Suprapubic skin (tissue), 4 donors: ENCODE measurements at places on chromosomes 16 and 17.

DNA sequence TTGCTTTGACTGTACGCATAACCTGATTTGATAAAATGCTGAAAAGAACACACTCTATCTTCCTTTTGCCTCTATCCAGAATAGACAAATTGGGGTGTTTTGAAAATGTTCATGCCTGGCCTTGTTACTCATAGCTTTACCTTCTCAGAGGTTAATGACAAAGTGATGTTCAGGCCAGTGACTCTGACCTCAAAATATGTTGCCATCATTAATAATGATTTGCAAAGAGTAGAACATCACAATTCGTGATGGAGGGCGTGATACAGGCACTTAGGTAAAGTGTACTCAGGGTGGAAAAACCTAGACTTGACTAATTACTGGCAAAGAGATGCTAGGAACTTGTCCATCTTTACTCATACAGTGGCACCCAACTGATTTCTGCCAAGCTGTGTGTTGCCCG is 656.6 kb upstream of the SOX9 start:
- H3K27ac ChIP-seq, result no peak overlapping the region
- H3K4me3 ChIP-seq, result no peak overlapping the region
- no peak for DNase-seq
- H3K4me1 ChIP-seq, result no peaks in the 10 kb centered on the region

GRCh38 chr16:34801875-34802274 is 1342.5 kb downstream of the TP53TG3F start:
- no peak overlapping the region for H3K4me3 ChIP-seq
- H3K4me1 ChIP-seq, result no peaks in the 10 kb centered on the region
- no peaks in the 10 kb centered on the region for H3K27me3 ChIP-seq
- peak; percentile 36 for DNase-seq

DNA sequence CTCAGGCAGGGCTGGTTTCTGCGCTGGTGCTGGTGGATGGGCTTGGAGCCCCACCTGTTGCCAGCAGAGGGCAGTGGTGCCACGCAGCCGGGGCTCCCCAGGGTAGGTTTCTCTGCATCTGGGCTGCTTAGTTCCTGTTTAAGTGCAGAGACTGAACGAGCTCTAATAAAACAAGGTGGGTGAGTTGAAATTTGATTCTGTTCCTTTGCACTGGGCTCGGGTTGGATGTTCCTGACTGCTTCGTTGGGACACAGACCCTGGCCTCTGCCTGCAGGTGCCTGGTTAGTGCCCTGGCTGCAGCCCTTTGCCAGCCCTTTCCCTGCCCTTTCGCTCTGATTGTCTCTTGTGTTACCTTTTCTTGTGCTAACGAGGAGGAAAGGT is 30.0 kb downstream of the TBCD start:
- H3K4me3 ChIP-seq, result no peak overlapping the region
- H3K4me1 ChIP-seq, result peaks cover 17% of the 10 kb centered on the region
- peaks cover 24% of the 10 kb centered on the region for H3K36me3 ChIP-seq
- peak; percentile 90 for DNase-seq

DNA sequence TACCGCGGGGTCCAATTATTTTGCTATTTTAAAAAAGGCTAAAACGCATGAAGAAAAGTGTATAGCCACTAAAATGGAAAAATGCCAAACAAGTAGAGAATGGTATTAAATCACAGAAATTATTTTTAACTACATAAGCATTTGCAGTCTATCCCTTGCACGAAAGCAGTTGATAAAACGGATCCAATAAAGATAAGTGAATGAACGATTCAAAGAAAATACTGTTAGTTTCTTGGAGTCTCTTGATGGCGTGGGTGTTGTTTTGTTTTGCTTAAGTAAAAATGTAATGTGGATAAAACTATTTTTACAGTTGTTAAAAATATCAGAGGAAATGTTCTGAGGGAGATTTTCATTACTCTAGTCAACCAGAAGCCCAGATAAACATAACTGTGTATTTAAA is 9.3 kb downstream of the HS3ST3A1 start:
- no peak overlapping the region for H3K4me3 ChIP-seq
- H3K36me3 ChIP-seq, result no peaks in the 10 kb centered on the region
- DNase-seq, result no peak
- no peaks in the 10 kb centered on the region for H3K27me3 ChIP-seq

GRCh38 chr17:1006054-1006453 is 9.1 kb downstream of the TIMM22 start:
- H3K36me3 ChIP-seq, result peaks cover 75% of the 10 kb centered on the region
- no peak for DNase-seq
- no peaks in the 10 kb centered on the region for H3K27me3 ChIP-seq
- H3K27ac ChIP-seq, result peak overlapping the region; percentile 58
- H3K4me1 ChIP-seq, result peaks cover 77% of the 10 kb centered on the region

DNA sequence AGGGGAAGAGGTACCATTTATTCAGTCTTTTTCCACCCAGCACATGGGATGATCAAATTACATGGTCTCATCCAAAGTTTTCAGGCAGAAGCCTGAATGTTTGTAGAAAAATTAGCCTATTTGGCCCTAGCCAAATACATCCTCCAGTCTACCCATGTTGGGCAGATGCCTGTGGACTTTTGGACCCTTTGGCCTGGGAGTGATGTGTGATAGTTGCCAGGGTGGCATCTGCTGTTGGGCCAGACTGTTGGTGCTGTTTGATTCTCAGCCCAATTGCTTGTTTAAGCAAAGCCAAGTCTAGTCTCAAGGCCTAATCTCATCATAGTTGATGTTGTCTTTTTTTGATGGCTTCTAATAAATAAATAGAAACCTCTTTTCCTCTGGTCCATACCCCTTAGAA is 419.0 kb downstream of the CDH13 start:
- H3K4me1 ChIP-seq, result peaks cover 4% of the 10 kb centered on the region
- no peaks in the 10 kb centered on the region for H3K27me3 ChIP-seq
- DNase-seq, result no peak
- H3K4me3 ChIP-seq, result no peak overlapping the region

- no peaks in the 10 kb centered on the region for H3K27me3 ChIP-seq
- H3K27ac ChIP-seq, result no peak overlapping the region
- no peak for DNase-seq
Observed at GRCh38 chr17:44601973-44602372, 44.7 kb downstream of the FZD2 start.

GRCh38 chr16:2035431-2036199 is 8.9 kb downstream of the NHERF2 start:
- H3K27me3 ChIP-seq, result no peaks in the 10 kb centered on the region
- peaks cover 9% of the 10 kb centered on the region for H3K36me3 ChIP-seq
- DNase-seq, result no peak
- peak overlapping the region; percentile 75 for H3K27ac ChIP-seq
- peak overlapping the region; percentile 35 for H3K4me3 ChIP-seq

GRCh38 chr16:4052096-4052495 is 64.1 kb downstream of the ADCY9 start:
- peaks cover 41% of the 10 kb centered on the region for H3K4me1 ChIP-seq
- H3K27ac ChIP-seq, result peak overlapping the region; percentile 92
- no peak for DNase-seq
- no peak overlapping the region for H3K4me3 ChIP-seq
- no peaks in the 10 kb centered on the region for H3K27me3 ChIP-seq
- no peaks in the 10 kb centered on the region for H3K36me3 ChIP-seq

GRCh38 chr16:17416461-17417311 is 54.1 kb downstream of the XYLT1 start:
- no peaks in the 10 kb centered on the region for H3K36me3 ChIP-seq
- no peaks in the 10 kb centered on the region for H3K27me3 ChIP-seq
- no peak for DNase-seq
- H3K4me1 ChIP-seq, result no peaks in the 10 kb centered on the region

- peaks cover 3% of the 10 kb centered on the region for H3K4me1 ChIP-seq
Observed at GRCh38 chr16:49355933-49356665, 17.5 kb upstream of the C16orf78 start.

- no peak for DNase-seq
- peaks cover 9% of the 10 kb centered on the region for H3K4me1 ChIP-seq
- no peaks in the 10 kb centered on the region for H3K27me3 ChIP-seq
- no peak overlapping the region for H3K27ac ChIP-seq
- H3K4me3 ChIP-seq, result no peak overlapping the region
Observed at GRCh38 chr17:69058165-69058564, 2.6 kb downstream of the ABCA9 start.

DNA sequence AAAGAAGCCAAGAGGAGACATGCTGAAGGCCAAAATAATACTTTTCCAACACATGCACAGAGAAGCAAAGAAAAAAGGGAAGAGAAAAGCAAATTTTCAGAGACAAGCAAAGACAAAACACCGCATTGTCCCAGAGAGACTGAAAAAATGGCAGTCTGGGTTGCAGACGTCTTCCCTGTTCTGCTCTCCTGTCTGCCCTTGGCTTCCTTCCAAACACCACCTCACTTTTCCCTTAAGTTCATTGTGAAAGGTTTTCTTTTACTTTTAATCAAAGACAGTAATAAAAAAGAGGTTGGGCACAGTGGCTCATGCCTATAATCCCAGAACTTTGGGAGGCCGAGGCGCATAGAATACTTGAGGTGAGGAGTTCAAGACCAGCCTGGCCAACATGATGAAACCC is 21.2 kb upstream of the VAT1L start:
- no peak overlapping the region for H3K27ac ChIP-seq
- no peaks in the 10 kb centered on the region for H3K27me3 ChIP-seq
- H3K4me3 ChIP-seq, result no peak overlapping the region
- H3K36me3 ChIP-seq, result no peaks in the 10 kb centered on the region
- no peak for DNase-seq

DNA sequence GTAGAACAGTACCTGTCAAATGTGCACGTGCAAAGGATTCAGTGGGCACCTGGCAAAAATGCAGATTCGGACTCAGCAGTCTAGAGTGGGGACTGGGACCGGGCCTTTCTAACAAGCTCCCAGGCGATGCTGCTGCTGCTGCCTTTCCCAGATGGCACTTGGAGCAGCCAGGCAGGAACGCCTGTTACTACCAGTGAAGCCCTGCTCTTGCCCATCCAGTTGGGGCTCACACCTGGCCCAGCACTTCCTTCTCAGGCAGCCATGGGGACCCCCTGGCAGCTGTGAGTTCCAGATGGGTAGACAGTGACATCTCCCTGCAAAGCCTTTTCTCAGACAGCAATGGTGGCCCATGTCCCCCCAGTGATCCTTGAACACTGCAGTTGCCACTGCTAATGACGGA is 30.4 kb downstream of the KDM8 start:
- no peak overlapping the region for H3K4me3 ChIP-seq
- peaks cover 52% of the 10 kb centered on the region for H3K4me1 ChIP-seq
- no peak overlapping the region for H3K27ac ChIP-seq
- no peaks in the 10 kb centered on the region for H3K27me3 ChIP-seq

DNA sequence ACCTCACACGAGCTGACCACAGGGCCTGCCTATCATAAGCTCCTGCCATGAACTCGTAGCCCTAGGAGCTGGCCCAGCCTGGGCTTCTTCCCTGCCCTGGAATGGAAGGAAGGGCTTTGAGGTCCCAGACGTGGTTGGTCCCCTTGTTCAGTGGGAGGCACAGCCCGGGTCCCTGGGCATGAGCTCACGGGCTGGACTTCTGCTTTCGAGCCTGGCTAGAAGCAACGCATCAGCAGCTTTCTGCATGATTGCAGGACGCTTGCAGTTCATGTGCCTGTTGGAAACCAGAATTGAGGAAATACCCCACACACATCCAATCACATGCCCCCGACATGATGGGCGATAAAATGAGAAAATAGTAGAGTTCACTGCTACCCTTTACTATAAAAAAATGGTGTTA is 293.3 kb downstream of the MAF start:
- no peak overlapping the region for H3K4me3 ChIP-seq
- DNase-seq, result peak; percentile 65
- H3K36me3 ChIP-seq, result no peaks in the 10 kb centered on the region
- H3K4me1 ChIP-seq, result no peaks in the 10 kb centered on the region
- H3K27me3 ChIP-seq, result no peaks in the 10 kb centered on the region
